ENCODE measurements at places on chromosomes 2 and 18.

- no peak for DNase-seq
These were observed 389.2 kb downstream of the FBXO15 start for GRCh38 chr18:73758446-73758845.

DNA sequence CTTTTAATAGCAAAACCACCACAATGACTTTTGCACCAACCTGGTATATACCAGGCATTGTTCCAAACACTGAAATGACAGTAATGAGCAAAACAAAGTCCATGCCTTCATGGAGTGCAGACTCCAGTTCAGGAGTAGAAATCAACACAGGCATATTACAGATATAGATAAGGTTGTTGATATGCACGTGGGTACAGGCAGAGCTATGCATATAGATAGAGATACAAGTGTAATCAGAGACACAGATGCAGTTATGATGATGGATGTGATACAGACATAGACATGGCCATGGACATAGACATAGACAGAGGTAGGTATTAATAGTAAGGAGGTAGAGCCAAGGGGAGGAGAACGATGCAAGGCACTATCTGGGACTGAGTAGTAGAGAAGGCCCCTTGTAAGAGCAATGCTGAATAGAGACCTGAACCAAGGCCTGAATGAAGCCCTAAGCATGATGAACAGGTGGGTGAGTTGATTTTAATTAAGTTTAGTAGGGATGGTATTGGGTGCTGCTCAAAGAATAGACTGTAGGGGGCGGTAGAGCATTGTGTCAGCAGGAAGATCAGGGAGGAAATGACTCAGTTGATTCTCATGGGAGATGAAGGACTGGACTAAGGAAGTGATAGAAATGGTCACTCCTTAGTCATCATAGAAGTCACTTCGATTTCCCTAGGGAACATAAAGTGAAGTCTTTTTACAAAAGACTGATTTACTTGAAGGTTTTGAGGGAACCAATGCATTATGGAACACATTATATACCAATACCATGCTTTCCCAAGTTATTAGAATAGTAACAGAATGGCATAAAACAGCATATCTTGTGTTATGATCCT lies 39.4 kb downstream of the CMPK2 start:
- no peak for DNase-seq

DNA sequence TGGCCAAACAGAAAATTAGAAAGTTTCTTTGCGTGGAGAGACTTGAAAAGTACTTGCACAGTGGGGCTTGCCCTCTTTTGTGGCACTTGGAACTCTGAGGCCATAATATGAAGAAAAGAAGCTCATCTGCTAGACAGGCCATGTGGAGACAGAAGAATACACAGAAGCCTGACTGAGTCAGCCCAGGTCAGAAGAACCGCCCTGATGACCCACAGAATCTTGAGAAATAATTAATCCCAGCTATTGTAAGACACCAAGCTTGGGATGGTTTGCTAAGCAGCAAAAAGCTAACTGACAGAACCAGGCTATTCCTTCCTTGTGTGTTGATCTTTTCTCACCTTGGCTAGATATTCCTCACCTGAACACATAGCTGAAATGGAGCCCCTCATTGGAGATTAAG lies 33.7 kb downstream of the G6PC2 start:
- no peak for DNase-seq

DNA sequence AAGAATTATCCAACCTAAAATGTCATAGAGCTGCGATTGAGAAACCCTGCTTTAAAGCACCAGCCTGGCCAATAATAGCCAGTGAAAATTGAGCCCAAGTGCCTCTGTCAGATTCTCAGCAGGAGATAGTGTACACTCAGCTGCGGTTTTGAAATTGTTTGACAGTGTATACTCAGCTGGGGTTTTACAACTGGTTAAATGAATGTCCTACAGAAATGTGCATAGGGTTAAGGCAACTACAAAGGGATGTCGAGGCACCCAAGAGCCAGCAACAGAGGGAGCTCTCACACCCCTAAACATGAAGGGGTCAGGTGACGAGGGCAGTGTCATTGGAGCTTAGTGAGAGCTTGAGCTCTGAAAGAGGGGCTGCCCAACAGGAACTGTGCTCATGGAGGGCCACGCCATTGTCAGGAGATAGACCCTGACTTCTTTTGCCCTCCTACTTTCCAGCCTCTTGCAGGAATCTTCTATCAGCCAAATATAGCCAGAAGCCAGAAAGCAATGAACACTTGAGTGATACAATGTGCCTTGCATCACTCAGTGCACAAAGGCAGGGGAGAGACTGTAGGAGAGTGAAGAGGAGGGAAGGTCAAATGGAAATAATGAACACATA lies 15.1 kb downstream of the ACTG2 start:
- DNase-seq, result no peak

DNA sequence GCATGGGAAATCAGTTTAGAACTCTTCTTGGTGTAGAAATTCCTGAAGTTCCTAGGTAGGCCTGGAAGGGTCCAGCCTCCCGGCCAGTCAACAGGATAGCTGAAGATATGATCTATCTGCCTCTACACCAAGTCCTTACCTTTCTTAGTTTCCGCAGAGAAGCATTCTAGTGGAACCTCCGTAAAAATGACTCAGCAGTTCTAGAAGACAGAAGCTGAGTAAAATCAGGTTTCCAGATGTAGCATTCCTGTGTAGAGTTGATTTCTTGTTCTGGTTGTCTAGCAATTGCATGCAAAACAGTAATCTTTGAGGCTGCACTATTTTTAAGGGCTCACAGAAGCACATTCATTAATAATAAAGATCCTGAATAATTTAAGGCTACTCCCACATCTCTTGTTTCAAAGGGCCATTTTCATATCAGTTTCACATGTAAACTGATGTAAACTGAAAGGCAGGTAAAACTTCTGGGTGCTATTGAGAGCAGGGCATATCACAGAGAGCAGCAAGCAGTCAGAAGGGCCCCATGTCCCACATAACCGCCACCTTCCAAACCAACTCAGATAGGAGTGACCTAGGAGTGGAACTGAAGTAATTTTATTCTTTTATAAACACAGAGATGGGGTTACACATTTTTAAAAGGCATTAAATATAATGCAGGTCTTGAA lies 3.2 kb upstream of the DYTN start:
- no peak for DNase-seq

DNA sequence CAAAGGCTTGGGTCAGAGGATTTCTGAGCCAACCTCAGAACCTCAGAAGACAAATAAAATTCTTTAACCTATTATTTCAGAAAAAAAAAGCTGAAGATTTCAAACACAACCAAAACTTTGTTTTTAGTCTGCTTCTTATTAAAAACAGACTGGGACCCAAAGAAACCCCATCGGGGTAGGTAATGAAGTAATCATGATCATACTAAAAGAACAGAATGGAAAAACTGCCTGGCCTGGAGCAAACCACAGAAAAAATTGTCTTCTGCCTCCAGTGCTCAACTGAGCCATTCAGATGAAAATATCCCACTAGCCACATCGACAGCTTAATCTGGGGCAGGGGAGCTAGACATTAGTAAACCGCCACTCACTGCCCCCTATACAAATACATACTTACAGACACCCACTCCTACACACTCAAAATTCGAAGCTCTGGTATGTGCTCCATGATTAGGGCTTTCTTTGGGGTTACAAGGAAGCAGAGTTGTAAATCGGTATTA lies 76.5 kb downstream of the SDC1 start:
- no peak for DNase-seq

- DNase-seq, result no peak
These were observed 164.1 kb downstream of the CCDC85A start for GRCh38 chr2:56347881-56348280.

DNA sequence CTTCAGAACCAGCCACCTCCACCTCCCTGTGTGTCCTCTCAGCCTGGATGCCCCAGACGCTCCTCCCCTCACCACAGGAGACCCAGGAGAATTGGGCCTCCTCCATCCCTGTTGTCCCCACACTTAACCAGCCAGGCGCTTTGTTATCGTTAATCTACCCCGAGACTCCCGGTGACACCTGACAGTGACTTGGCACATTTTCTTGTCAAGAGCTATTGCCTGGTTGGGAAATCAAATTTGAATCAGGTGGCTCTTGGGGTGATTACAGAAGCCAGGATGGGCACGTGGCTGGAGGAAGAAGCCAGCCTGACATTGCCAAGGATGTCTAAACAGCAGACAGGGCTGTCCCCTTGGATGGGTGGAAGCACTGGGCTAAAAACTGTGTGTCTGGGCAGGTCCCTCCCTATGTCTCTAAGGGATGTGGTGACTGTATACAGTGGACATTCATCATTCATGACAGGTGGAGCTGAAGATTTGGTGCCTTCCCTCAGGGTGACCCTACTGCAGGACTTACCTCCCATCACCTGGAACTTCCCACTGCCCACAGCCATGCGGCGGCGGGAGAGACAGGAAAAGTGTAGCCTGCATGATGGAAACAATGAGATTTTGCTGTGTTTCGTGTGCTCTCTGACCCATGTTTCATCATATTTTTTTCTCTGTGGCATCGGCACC lies 157.2 kb upstream of the CAPN13 start:
- DNase-seq, result no peak

- DNase-seq, result no peak
These were observed 98.2 kb downstream of the MRO start for GRCh38 chr18:50721451-50722120.

DNA sequence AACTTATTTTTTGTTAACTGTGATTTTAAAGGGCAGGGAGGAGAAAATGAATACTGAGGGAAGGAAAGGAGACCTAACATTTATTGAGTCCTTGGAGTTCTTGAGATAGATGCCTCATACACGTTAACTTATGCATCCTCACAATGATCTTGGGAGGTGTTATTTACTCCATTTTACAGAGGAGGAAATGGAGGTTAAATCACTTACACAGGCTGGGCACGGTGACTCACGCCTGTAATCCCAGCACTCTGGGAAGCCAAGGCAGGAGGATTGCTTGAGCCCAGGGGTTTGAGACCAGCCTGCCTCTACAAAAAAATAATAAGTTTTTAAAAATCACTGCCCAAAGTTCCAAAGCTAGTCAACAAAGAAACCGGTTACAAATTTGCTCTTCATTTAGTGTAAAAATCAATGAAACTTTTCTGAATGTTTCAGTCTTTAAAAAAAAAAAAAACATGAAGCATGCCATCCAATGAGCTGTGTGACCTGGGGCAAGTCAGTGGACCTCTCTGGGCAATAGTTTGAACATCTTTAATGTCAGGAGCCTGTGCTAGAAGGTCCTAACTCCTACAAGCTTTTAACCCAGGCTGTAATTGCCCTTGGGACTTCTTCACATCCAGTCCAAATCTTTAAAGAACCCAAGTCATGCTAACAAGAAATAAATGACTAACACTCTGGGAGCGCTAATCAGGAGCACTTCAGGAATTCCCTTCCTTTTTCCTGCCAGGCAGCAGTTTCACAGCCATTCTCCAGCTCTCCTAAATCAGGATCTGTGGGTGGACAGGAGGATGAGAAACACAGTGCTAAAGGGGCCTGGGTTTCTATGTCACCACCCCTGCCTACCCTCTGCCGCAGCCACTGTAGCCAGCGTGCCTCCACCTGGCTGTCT lies 176.4 kb downstream of the TMEM247 start:
- DNase-seq, result no peak

GRCh38 chr2:177108890-177109289 lies 103.7 kb upstream of the HNRNPA3 start:
- DNase-seq, result no peak

GRCh38 chr18:79697178-79697577 lies 17.6 kb downstream of the CTDP1 start:
- DNase-seq, result no peak

GRCh38 chr2:112836695-112837117 lies at the start of gene IL1B:
TSS of gene IL1B (minus strand) at chr2:112836779. CDS start at chr2:112836229, 550 bp downstream.
- DNase-seq, result no peak

- DNase-seq, result no peak
These were observed 709.0 kb upstream of the FAM98A start for GRCh38 chr2:34308140-34308539.

DNA sequence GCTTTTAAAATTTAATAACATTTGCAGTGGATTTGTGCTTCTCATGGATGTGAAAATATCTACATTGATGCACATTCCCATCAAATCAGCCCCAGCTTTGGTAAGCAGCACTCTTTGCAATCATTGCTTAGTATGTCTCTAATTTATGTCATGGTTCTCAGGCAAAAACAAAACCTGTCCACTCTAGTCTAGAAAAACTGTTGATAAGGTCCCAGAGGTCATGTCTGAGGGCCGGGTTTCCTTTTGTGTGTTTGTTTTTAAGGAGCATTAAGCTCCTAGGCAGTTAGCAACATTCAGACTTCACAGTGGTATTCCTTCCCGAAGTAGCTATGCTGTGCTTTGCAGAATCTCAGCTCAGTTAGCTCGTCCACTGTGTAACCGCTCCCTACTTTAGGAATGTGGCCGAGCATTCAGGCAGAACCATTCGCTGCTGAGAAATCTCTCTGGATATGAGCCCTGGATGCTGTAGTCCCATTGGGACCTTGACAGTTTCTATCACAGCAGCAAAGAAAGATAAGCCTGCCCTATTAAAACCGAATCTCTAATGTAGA lies 4.0 kb downstream of the DIPK1C start:
- no peak for DNase-seq

DNA sequence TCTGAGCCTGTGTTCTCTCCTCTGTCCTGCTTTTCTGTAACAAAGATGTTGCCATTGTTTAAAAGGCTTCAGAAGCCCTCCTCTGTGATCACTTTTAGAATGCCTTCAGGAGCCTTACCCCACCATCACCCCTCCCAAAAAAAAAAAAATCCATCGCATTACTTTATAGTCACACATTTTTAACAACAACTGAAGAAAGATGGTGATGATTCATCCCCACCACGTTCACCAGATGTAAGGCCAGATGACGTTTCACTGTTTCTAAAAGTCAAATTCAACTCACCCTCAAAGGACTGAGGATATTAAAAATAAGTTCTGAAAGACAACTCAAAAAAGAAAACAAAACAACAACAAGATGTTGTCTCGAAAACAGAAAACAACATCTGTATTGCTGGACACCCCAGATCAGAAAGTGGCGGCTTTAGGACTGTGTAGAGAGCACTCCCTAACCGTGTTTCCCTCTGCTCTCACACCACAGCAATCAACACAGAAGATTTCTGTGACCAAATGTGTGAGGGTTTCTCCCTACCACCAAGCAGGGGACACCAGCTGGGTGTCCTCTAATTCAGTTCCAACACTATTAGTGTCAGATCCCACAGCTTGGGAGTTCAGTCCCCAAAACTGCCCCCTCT lies 61.9 kb upstream of the CREB1 start:
- DNase-seq, result no peak

Data from nucleus accumbens (tissue), 56 donors.